Stimulated activated CD8-positive, alpha-beta memory T cell treated with anti-CD3 and anti-CD28 coated beads, Interleukin-4, amount 100 ng/mL, for 24 hours (primary cell): ENCODE measurements at places on chromosomes 5 and 9.

DNA sequence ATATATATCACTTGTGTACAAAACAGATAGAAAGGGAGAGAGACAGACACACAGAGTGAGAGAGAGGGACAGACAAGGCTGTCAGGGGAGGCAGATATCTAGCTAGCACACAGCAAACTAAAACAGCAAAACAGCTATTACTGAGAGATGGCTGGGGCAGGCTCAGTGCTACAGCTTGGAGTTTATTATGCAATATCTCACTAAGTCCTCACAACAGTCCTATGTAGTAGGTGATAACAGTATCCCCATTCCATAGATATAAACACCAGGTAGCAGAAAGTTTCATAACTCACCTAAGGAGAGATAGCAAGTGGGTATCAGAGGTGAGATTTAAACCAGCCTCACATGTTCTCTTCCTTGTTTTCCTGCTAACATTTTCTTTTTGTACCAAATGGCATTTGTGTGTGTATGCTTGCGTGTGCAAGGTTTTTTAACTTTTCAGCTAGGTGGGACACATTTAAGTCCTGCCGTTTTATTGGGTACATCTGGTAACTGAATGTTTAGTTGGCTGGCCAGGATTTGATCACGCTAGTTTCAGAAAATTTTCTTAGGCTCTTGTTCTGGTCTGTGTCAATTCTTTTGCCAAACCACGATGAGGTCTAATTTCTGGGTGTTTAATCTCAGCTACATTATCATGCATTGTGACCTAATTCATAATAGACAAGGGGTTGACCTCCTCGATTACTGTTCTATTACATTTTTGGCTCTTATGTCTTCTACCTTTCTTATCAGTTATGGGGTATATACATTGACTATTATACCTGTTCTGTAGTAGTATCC, 105.1 kb downstream of the LMNB1 start:
- DNase-seq = no peak

DNA sequence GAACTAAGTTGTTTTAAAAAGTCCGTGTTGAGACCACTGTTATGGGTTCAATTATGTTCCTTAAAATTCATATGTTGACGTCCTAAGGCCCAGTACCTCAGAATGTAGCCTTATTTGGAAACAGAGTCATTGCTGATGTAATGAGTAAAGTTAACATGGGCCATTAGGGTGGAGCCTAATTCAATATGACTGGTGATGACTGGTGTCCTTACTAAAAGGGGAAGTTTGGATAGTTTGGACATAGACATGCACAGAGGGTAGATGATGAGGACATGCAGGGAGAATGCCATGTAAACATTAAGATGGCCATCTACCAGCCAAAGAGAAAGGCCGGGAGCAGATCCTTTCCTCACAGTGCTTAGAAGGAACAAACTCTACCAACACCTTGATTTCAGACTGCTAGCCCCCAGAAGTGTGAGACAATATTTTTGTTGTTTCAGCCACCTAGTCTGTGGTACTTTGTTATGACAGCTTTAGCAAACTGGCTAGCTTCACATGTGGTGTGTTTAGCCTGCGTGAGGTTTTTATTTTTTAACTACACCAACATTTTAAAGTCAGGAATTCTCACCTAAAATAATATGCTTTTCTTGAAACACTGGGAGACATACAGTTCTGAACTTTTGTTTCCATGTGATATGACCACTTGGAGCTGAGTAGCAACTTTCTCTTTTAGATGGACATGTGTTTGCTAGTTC, 135.3 kb downstream of the YIPF5 start:
- DNase-seq = no peak

DNA sequence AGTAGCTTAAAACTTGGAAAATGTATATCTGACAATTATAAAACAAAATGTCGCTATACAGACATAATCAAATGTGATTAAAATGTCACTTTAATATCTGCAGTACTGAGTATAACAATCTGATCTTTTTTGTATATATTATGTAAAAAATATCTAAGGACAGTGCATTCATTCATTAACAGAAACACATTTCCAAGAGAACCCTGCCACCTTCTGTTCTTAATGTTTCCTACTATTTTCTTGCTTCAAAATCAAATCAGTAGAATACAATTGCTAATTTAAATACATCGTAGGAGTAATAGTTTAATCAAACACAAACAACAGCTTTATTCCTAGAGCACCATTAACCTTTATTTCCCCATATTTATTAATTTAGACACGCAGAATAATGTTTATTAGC, 142.6 kb upstream of the ST8SIA4 start:
- DNase-seq = no peak

GRCh38 chr9:98385751-98386150, 130.3 kb upstream of the TBC1D2 start:
- no peak for DNase-seq

DNA sequence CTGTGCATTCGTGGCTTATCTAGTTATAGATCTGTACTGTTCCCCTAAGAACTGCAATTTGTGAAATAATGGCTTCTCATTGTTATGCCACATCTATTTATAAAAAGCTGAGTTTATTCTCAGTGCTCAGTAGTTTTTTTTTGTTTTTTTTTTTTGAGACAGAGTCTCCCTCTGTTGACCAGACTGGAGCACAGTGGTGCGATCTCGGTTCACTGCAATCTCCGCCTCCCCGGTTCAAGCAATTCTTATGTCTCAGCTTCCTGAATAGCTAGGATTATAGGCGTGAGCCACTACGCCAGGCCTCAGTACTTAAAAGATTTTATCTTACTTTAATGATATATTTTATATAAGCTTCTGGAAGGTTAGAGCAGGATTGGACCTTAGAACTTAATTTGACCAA, 19.0 kb downstream of the SEC61B start:
- no peak for DNase-seq
